ENCODE measurements at places on chromosomes 12 and 14.
A peak's percentile ranks its signal among the peaks of the same experiment; 100 is the strongest.

DNA sequence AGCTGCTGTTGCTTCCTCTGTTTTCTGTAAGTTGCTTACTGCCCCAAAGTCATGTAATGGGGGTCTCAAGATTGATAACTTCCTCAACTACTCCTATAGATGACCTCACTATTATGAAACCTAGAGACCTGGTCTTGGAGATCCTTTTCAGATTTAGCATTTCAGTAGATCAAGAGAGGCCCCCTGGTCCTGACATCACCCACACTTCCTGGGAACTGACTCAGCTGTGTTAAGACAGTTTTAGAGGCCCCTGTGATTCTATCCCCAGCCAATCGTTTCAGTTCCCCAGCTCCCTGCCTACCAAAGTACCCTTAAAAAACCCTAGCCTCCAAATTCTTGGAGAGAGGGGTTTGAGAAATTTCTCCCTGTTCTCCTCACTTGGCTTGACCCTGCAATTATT is 9.2 kb upstream of the ARG2 start:
- no peak for DNase-seq

GRCh38 chr12:13707829-13708228 is 273.6 kb downstream of the GRIN2B start:
- no peak for DNase-seq

DNA sequence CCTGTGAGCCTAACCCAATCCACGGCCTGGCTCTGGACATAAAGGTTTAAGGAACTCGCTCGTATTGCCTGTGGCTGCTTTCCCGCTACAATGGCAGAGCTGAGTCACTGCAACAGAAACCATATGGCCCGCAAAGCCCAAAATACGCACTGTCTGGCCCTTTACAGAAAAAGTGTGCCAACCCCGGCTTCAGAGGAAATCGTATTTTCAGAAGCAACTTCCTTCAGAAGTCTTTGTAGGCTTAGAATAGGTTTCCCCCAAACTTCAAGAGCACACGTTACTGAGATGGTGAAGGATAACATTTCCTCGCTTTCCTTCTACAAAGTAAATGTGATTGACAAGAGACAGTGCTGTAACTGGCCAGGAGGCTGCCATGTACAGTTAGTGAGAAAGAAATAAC is 34.8 kb upstream of the TESC start:
- peak; percentile 73 for DNase-seq

DNA sequence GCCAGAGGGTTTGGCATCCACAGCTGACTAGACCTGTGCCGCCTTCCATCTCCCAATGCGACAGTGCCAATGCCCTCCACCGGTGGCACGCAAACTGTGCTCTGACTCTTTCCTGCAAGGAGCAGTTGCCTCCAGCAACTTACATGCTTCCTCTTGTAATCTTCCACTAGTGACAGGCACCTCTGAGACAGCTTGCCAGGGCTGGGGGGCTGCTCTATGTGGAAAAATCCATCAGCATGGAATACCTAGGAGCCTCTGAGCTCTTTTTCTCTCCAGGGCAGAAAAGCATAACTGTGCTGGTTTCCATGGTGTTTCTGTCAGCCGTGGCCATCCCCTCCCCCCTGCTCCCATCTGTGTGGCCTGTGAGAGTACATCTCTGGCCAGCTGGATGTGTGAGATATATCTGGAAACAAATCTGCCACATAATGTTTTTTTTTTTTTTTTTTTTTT is 110.6 kb downstream of the MYRFL start:
- DNase-seq = peak; percentile 76

DNA sequence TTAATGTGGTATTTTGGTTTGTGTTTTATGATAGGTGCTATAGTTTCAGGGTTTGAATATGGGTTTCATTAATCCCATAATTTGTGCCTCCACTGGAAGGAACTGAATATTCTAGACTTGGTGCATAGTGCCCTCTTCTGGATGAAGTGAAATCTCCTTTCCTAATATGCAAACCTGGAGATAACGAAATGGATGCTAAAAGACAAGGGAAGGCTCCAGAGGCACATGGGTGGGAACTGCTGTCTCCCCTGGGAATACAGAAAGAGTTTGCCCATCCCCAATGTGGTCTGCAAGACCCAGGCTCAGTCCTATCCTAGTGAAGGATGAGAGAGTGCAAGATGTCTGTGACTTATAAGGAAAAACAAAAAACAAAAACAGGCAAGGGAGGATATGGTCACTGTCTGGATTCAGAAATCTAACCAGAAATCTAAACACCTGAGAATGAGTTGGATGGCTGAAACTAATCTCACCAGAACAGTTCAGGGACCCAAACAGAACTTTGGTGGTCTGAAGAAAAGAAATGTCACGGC is 142.3 kb upstream of the TMPO start:
- no peak for DNase-seq

DNA sequence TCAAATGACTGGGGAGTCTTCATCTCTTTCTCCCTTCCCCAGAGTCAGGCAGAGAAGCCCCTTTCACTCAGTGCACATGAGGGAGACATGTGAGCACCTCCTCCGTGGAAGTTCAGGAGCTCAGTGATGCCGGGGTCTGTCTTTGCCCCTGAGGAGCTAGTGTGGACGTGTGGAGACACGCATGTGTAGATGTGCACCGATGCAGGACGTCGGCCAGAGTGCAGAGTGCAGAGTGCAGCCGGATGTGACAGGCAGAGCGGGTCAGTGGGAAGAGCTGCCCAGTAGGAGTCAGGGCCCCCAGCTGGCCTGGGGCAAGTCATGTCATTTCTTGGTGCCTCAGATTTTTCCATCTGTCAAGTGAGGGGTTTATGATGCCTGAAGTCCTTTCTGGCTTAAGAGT is 20.7 kb downstream of the TSPAN9 start:
- DNase-seq = no peak

GRCh38 chr14:22850944-22851764 is 14.8 kb downstream of the MMP14 start:
- peak; percentile 88 for DNase-seq

GRCh38 chr12:51695241-51696010 is 104.4 kb downstream of the SCN8A start:
- DNase-seq = no peak

DNA sequence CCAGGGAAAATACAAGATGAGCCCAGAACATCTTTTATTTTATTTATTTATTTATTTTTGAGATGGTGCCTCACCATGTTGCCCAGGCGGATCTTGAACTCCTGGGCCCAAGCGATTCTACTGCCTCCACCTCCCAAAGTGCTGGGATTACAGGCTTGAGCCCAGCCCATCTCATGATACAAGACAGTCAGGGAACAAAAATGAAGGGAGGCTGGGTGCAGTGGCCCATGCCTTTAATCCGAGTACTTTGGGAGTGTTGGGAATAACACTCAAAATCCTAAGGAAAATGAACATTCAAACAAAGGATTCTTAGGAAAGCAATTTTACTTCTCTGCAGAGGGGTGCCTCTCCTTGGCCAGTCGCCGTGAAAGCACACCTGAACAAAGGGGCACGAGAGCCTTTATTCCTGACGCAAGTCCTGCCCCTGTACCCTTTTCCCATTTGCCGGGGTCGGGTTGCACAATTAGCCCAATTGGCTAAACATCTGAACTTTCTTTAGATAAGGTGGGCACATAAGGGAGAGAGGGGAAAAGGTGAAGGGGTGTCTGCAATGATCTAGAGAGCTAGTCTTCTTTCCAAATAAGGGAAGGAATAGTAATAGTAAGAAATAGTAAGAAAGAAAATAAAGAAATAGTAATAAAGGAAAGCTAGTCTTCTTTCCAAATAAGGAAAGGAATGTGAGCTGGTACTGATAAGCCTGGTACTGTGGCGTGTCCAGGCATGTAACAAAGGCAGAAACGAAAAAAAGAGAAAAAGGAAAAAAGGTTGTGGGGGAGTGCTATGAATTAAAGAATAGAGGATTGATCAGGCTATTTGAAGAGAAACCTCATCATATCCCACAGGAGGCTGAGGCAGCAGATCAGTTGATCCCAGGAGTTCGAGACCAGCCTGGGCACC is 13.4 kb downstream of the NCAPD2 start:
- peak; percentile 61 for DNase-seq

GRCh38 chr14:37452323-37452722 is 142.7 kb downstream of the FOXA1 start:
- DNase-seq = no peak

DNA sequence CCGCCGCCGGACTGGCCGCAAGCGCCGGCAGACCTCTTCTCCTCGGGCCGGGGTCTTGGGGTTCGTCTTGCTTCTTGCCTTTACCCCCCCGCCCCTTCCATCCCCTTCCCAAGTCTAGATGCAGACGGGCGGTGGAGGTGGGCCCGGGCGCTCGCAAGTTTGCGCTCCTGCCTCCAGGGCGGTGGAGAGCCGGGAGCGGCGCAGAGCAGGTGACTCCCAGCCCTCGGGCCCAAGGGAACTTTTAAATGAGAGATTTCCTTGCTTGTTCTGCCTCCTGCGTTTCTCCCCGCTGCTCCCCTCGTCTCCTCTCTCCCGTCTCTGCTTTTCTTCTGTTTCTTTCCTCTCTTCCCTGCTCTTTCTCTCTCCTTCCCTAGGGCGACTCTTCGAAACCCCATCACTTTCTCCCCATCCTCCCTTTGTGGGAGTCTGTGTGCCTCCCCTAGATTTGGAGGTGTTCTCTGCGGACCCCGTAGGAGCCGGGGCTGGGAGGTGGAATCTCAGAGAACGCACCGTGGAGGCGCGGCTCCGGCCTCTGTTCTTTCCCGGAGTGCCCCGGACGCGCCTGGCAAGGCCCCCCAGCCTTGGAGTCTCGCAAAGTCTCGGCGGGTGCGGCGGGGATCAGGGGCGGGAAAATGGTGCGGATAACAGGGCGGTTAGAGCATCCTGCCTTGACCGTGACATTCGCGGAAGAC is 114.7 kb upstream of the MYL2 start:
- DNase-seq = peak; percentile 77

- DNase-seq = no peak
Measured at GRCh38 chr12:19006626-19007137, 122.9 kb upstream of the PLEKHA5 start.

DNA sequence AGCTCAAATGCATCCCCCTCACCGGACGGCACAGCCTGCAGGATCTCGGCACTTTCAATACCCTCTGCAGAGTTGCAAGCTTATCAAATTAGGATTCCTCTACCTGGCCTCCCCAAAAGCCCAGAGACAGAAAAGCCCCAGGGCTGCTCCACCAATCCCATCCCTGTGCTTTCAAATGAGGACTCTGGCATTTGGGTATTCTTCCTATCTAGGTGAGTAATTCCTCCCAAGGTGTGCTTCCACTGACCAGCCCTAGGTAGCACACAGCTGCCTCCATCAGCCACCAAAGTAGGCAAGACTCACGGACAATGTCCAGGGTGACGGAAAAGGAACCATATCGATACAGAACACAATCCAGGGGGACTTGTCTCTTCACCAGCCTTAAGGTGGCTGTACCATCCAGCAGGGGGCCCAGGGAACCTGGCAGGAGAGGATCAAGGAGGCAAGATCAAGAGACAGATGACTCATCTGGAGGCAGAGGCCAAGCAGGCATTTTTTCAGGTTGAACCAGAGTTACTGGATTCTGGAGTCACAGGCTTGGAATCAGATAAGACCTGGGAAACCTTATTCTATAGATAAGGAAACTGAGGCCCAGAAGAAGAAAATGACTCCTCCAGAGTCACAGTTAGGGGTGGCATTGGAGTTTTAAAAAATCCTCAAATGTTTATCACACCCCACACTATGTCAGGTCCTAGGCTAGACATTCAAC is 9.9 kb downstream of the PMEL start:
- DNase-seq = peak; percentile 97

DNA sequence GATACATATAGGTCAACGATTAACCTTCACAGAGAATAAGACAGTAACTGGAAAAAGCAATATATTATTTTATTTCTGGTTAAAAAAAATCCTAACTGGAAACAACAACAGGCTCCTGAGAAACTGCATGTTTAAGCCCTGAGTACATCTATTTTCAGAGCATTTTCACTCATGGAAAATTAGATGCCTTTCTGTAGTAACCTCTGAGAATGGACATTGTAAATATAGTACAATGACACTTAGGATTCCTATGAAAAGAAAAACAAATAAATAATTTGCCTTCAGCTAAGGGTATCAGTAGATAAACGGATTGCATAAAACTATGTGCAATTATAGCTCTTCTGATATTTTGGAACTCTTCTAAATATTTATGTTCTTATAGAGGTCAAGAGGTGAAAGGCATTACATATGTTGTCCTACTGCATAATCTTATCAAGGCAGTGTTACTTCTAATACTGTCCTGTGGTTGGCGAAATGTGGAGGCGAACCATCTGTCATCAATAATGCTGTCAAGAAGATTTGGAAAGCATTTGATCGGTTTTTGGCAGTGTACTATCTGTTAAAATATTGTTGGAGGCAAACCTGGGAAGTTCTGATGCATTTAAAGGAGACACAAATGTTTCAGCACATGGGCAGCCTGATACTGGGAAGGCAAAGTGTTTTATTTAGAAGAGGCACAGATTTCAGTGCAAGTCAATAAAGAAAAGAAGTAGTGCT is 381.8 kb downstream of the BTG1 start:
- no peak for DNase-seq

GRCh38 chr14:92503756-92504491 is 9.7 kb upstream of the RIN3 start:
- DNase-seq = peak; percentile 94

DNA sequence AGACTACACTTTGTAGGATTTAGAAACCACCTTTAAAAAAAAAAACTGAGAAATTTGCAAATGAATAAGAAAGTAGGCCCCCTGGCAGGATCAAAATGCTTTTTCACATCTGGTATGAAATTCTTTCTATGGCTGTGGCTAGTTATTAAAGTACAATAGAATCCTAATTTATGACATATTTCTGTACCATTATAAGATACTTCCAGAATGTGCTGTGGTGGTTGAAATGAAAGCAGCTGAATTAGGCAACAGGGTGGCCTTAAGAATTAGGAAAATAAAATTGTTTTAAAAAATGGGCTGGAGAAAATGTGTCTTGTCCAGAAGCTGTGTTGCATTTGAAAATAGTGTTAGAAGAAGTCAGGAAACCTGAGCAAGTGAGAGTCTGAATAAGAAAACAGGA is 85.9 kb upstream of the PDE3A start:
- no peak for DNase-seq

- DNase-seq = no peak
Measured at GRCh38 chr12:15393037-15393436, 70.7 kb downstream of the PTPRO start.

DNA sequence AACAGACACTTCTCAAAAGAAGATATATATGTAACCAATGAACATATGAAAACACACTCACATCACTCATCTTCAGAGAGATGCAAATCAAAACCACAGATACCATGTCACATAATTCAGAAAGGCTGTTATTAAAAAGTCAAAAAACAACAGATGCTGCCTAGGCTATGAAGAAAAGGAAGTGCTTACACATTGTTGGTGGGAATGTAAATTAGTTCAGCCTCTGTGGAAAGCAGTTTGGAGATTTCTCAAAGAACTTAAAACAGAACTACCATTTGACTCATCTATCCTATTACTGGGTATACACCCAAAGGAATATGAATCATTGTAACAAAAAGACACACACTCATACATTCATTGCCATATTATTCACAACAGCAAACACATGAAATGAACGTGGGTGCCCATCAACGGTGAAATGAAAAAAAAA is 35.1 kb downstream of the EIF2S3B start:
- no peak for DNase-seq
